ENCODE measurements at places on chromosomes 11 and 22. TPM values are rescaled to one million over a fixed set of nuclear protein-coding genes. Genes with fewer than 3 reads are reported as not detected.

DNA sequence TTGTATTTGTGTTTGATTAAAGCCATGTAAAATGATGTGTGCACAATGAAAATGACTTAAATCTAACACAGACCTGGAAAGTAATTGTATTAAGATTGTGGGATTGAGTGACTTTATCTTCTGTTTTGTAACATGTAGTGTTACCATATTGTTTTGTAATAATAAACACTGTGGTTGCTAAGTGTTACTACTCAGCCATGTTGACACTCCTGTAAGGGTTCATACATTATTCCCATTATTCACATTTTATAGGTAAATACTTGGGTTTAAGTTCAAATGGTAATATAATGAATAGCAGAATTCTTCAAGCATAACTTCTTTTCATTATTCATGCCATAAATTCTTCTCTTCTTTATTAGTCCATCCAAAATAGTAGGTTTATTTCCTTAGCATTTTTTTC lies 69.0 kb downstream of the ZC3H12C start:
- H3K36me3 ChIP-seq = peaks cover 28% of the 10 kb centered on the region
- no peak for DNase-seq
- no peak overlapping the region for H3K4me3 ChIP-seq
- H3K27ac ChIP-seq = no peak overlapping the region
- no peaks in the 10 kb centered on the region for H3K27me3 ChIP-seq

GRCh38 chr11:32052215-32052614 lies 38.7 kb upstream of the RCN1 start:
- no peak overlapping the region for H3K27ac ChIP-seq
- no peak for DNase-seq
- no peaks in the 10 kb centered on the region for H3K36me3 ChIP-seq
- no peaks in the 10 kb centered on the region for H3K4me1 ChIP-seq
- H3K4me3 ChIP-seq = no peak overlapping the region

- H3K36me3 ChIP-seq = no peaks in the 10 kb centered on the region
- no peak overlapping the region for H3K27ac ChIP-seq
- no peaks in the 10 kb centered on the region for H3K27me3 ChIP-seq
- H3K4me3 ChIP-seq = no peak overlapping the region
- no peak for DNase-seq
Measured at GRCh38 chr11:128343135-128343514, 244.2 kb downstream of the ETS1 start.

DNA sequence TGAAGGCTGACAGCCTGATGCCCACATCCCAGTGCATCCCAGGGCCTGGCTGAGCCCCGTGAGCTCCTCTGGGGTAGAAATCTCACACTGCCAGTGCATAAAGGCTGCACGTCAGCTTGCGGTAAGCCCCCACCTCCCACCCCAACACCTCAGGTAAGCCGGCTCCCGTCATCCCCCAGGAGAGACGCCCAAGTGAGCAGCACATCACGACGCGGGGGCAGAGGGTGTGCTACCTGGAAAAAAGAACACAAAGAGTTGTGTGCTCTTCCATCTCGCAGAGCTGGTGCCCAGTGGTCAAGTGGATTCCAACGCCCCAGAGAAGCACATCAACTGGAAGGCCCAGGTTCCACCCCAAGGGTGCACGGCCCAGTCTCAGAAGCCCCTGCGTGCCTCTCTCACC lies 50.0 kb downstream of the IGSF9B start:
- no peaks in the 10 kb centered on the region for H3K27me3 ChIP-seq
- H3K4me3 ChIP-seq = no peak overlapping the region
- no peak overlapping the region for H3K27ac ChIP-seq
- H3K36me3 ChIP-seq = no peaks in the 10 kb centered on the region

The KCTD14 gene
- 2.9 TPM for total RNA-seq
